Posterior cingulate gyrus (tissue), 11 donors: ENCODE measurements at places on chromosomes 7 and 10.

DNA sequence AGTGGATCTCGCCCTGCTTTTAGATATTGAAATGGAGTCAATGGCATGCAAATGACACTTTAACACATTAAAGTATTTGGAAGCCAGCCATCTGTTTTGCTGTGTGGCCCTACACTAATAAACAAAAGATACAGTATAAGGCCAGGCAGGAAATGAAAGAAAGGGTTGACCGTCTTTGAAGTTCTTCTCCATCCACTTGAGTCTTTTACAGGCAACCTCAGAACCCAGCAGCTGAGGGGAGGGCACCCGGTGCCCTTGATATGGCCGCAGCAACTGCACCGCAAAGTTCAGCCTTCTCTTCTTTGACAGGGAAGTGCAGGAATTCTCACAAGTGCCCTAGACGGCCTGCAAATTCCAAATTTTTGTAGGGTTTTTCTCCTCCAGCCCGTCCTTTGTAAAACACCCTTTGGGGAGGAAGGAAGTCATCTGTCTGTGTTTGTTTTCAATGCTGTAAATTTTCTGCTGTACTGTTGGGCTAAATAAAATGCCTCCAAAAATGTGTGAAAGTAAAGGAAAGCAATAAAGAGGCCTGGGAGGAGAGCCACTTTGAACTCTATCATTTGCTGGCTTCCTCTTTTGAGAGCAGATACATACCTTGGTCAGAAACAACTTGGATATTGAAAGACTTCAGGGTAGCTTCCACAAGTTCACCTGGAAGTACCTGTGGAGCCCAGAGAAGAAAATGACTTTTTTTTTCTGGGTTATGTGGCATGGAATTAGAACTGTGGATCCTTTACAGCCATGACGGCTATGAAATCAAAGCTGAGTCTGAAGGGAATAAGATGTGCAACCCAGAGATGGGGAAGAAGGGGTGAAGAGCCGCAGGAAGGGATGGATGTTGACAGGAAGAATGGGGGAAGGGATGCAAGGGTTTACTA is 3.6 kb downstream of the HOXA1 start:
- DNase-seq = no peak

DNA sequence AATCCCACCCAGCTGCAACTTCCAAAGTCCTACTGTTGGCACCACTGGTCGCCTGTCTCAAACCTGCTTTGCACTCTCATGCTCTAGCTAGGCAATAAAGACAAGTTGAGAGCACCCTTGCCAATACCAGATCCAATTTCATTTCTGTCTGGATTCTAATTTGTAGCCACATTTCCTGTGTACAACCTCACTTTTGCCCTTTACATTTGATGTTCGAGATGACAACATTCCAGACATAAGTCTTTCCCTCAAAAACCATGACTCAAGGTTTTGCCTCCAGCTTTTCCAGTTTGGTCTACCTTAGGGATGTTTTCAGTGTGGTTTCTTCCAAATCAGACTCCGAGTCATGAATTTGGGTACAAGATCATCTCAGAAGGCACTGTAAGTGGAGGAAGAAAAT is 309.0 kb downstream of the GPAM start:
- no peak for DNase-seq

DNA sequence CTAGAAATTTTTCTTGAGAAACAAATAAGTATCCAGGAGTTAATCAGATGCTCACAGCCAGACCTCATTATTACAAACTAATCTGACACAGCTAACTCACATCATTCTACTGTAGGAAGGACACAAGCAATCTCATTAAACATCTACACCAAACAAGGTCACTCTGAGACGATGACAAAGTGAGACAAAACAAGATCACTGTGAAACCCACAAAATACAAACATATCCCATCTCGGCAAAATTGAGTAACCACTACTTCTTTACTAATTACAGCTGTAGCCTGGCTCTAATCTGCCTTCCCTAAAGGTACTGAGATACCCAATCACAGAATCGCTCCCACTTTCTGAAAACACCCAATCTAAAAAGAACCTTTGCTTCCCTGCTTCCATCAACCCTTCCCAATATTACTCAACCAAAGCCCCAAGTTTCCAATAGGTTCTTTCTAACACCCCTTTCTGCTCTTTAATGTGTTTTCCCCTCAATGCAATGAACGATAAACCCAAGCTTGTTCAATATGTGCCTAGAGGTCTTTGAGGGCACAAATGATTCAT is 26.9 kb downstream of the CCDC6 start:
- DNase-seq = no peak

DNA sequence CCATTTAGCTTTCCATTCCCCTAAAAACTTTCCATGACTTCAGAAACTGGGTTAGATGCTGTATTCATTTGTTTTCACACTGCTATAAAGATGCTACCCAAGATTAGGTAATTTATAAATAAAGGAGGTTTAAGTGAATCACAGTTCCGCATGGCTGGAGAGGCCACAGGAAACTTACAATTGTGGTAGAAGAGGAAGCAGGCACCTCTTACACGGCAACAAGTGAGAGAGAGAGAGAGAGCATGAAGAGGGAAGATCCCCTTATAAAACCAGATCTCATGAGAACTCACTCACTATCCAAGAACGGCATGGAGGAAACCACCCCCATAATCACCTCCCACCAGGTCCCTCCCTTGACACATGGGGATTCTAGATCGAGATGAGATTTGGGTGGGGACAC is 336.8 kb downstream of the TFEC start:
- DNase-seq = no peak

GRCh38 chr7:36208426-36208825 is 55.4 kb downstream of the EEPD1 start:
- DNase-seq = no peak

GRCh38 chr10:130954326-130954905 is 357.1 kb downstream of the TCERG1L start:
- no peak for DNase-seq

DNA sequence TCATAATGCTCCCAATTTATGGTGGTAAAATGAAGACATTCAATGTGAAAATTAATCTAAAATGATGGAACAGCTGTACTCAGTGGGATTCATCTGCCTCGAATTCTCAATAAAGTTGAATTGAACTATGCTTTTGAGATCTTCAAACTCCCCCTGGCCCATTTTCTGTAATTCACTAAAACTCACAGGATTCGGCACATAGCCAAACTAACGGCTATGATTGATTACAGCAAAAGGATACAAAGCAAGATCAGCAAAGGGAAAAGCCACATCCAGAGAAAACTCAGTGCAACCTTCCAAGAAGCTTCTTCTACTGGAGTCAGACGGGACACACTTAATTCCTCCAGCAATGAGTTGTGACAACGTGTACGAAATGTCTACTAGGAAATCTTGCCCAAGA is 307.5 kb downstream of the CNTNAP2 start:
- DNase-seq = no peak
